CD4-positive, alpha-beta T cell treated with Interleukin-10 for 1 hour (primary cell): ENCODE measurements at places on chromosomes 3 and 15.

DNA sequence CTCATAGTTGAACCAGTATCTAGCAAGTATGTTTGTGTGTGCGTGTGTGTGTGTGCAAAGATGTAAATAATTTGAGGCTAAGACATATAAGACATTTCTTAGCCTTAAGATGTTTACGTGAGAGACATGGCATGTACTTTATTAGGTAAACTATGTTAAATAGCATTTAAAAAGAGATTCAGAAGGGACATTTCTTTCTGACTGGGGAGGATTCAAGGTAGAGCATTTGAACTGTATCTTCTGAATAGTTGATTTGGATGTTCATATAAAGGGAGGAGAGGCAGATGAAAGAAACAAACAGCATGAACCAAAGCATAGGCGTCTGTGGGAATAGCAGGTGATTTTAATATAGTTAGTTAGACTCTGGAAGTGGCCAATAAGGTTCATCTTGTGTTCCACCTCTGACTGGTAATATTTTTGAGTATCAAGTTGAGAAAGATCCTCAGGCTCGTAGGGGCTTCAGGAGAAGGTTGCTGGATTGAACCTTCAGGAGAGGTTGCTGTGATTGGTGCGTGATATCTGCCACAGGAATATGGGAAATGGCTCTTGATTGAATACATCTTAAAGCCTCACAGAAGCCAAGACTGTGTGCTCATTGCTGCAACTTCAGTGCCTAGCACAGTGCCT is 12.6 kb downstream of the NFKBIZ start:
- peak; percentile 54 for DNase-seq

DNA sequence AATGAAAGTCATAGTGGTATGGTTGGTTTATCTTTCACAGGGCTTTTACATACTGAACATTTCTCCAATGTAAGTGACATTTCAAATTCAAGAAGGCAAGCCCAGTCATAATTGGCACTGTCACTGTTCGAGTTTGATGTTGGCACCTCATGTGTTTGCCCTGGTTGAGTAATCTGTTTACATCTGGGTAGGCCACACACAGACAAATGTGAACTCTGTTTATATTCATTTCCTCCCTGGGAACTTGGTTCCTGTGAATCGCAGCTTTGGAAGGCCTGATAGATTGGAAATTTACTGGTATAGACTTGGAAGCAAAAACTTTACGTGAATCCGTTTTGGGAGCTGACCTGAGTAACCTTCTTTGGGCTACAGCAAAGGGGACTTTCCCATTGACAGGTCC is 395.2 kb upstream of the AZI2 start:
- DNase-seq, result no peak

GRCh38 chr3:195863121-195864061 is 45.0 kb downstream of the TNK2 start:
- peak; percentile 59 for DNase-seq

- DNase-seq, result no peak
Measured at GRCh38 chr3:42996633-42997075, 17.5 kb downstream of the GASK1A start.

DNA sequence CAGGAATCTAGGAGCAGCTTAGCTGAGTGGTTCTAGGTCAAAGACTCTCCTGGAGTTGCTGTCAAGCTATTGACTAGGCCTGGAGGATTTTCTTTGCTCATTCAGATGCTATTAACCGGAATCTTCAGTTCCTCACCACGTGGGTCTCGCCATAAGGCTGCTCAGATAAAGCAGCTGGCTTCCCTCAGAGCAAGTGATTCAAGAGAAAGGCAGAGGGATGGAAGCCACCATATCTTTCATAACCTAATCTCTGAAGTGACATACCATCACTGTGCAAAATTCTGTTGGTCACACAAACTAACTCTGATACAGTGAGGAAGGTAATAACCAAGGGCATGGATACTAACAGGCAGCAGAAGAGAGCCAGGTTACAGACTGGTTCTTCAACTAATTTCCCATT is 72.7 kb upstream of the FLNB start:
- DNase-seq, result no peak

- DNase-seq, result no peak
Measured at GRCh38 chr3:60916546-60916945, 334.7 kb downstream of the FHIT start.

DNA sequence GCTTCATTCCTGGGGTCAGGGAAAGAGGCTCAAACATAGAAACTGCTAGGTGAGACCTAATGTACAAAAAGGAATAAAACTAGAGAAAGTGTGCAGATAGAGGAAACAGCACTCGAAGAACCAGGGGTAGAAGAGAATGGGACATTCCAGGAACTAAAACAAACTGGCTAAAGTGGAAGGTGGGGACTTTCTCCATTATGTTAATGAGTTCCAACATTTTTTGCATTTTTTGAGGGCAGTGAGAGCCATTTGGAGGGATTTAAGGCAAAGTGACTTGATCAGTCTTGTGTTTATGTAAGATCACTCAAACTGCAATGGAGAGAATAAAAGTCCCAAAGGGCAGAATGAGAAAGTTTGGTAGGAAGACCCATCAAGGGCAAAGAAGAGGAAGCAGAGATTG is 20.6 kb upstream of the SLC4A7 start:
- no peak for DNase-seq

- peak; percentile 49 for DNase-seq
Measured at GRCh38 chr3:125374501-125374995, 577 bp downstream of the ZNF148 start.

GRCh38 chr15:88657326-88658069 is 18.7 kb downstream of the ISG20 start:
- no peak for DNase-seq

DNA sequence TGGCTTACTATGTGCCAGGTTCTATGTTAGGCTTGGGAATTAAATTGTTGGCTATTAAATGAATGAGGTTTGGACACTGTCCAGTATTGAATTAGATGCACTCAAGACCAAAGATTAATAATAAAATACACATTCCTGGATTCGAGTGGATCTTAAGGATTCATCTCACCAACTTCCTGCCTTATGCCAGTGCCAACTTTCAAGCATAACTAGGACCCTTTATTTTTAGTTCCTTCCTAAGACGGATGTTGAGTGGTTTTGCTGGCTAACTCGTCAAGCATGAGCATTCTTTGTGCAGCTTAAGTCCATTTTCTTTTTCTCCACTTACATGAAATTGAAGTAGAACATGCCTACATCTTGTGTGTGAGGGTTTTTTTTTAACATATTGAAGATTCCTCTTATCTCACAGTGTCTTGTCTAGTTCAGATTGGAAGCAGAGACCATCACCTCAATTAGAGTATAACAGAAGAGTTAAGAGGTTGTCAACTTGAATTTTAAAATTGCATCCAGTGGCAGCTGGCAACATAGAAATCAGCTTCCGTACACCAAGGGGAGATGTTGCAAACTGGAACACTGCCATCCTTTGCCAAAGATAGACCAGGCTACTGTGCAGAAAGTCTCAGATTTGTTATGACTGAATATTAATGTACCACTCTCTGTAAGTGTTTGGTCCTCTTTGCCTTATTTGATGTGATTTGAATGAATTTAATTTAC is 106.3 kb upstream of the BFSP2 start:
- no peak for DNase-seq

- DNase-seq, result no peak
Measured at GRCh38 chr3:193520738-193521137, 34.0 kb downstream of the ATP13A4 start.

DNA sequence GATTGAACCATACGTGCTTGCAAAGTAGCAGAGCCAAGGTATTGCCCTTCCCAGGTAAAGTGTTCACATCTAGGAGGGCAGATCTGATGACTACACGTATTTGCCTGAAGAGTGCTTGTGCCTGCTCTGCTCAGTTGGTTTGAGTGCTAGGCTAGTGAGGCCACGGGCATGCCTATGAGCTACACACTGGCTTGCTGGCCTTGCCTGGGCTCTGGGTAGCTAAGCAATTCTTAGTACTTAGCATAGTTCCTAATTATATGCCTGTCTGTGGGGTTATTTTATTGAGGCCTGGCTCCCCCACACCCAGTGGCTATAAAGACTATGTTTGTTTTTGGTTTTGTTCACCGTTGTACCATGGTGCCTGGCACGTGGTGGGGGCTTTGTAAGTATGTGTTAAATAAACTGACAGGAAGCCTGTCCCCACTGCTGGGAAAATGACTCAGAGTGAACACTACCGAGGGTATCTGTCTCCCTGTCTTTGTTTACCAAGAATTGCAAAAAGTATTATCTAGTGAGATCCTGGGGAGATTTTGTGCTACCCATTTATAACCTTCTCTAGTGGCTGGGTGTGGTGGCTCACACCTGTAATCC is 72.1 kb upstream of the ETV5 start:
- DNase-seq, result no peak

- no peak for DNase-seq
Measured at GRCh38 chr15:57251308-57251707, 125.0 kb upstream of the CGNL1 start.

DNA sequence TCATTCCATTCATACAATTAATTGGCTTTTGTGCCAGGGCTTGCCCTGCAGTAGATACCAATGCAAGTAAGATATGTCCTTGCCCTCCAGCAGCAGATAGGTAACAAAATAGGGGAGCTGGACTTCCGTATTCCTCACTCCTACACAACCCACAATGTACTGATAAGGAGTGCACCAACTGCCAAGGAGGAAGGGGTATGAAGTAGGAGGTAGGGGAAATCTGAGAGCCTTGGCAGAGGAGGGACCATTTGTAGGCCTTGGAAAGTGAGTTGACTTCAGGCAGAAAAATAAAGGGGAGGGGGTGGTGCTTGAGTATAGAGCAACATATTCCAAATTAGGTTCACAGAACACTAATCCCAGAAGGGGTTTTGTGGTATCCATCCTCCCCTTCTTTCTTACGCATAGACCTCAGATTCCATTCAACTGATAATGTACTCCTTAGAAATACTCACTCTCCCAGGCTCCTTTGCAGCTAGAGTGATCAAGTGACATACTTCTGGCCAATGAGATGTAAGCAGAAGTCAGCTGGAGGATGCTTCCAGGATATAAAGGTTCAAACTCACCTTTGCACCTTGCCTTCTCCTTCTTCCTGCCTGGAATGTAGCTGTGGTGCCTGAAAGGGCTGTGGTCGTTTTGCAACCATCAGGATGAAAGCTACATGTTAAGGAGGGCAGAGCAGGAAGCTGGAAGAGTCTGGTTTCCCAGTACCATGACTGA is 127.1 kb upstream of the SMAD3 start:
- no peak for DNase-seq

GRCh38 chr15:99283717-99284116 is 32.4 kb downstream of the LRRC28 start:
- no peak for DNase-seq

- no peak for DNase-seq
Measured at GRCh38 chr3:27166888-27167287, 202.3 kb downstream of the NEK10 start.

DNA sequence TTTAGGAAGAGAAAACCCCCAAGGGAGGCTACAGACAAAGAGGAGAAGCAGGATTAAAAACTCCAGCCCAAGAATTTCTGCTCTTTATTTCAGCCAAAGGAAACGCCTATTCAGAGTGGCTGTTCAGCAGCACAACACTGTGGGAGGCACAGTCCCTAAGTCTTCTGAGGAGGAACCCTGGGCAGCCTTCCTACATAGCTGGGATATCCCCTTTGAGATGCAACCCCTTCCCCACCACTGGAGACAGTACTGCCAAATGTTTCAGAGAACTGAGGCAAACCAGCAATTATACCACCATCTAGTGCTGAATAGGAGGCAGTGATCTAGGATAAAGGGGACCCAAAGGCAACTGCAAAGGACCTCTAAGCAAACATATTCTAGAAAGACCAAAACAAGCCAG is 168.1 kb downstream of the VPS13C start:
- no peak for DNase-seq

DNA sequence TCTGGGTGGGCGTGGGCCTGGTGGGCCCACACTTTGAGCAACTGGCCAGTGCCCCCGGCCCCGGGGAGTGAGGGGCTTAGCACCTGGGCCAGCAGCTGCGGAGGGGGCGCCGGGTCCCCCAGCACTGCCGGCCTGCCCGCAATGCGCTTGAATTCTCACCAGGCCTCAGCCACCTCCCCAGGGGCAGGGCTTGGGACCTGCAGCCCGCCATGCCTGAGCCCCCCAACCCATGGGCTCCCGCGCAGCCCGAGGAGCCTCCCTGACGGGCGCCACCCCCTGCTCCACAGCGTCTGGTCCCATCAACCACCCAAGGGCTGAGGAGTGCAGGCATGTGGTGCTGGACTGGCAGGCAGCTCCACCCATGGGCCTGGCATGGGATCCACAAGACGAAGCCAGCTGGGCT is 484.3 kb downstream of the UNC13C start:
- DNase-seq, result no peak

DNA sequence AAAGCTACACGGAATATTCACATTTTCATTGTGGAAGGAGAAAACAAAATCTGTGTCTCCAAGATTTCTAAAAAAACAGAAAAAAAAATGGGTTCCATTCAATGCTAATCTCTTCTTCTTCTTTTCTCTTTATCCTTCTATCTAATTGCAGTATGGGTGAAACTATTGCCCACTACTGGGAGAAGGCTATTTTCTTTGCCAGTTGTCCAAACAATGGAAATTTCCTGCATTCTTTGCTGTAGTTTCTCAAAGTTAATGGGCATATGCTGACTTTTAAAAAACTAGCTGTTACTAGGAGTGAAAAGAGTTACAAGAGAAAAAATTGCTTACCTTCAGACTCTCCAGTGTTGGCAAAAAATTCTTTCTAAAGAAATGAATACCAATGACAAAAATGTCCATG is 179.3 kb upstream of the ANKRD28 start:
- no peak for DNase-seq

DNA sequence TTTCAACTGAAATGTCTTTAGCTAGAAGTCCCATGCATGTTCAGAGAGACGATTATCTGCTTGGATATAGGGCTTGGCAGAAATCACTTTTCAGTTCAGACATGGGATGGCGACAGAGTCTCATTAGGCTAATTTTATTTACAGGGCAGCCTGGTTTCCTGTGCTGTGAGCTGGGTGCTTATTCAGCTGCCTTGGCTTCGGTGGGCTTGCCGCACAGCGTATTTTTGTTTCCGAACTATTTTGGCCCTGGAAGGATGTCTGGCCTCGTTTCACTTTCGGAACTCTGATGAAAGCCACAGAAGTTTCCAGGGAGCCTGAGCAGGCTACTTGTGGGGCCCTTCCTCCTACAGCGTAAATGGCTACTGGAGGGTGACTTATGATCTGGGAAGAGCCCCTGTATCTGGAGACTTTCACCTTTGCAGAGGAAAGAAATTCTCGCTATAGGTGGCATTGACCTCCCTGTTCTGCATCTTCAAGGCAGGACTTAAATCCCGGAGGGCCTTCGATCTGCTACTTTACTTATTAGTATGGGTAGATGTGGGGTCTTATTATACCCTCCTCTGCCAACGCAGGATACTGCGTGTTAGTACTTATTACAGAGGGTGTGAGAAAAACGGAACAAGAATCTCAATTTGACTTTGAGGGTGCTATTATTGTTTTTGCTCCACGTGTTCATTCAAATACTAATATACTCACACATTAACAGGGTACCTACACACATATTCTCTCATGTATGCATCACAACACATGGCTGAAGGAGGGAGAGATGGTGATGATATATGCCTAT is 364.0 kb upstream of the RBMS3 start:
- peak; percentile 1 for DNase-seq

- no peak for DNase-seq
Measured at GRCh38 chr3:128823008-128823407, 56.4 kb upstream of the ACAD9 start.

GRCh38 chr3:156181509-156181908 is 61.1 kb downstream of the KCNAB1 start:
- no peak for DNase-seq

GRCh38 chr3:191499307-191500080 is 38.5 kb downstream of the PYDC2 start:
- DNase-seq, result no peak

- peak; percentile 71 for DNase-seq
Measured at GRCh38 chr15:66702035-66702786, at the start of gene SMAD6. Gene SMAD6, plus strand, starts transcription at chr15:66702236. Its CDS starts 1,023 bp downstream, at chr15:66703259.
